ENCODE measurements at places on chromosomes 13 and 19.
A peak's percentile ranks its signal among the peaks of the same experiment; 100 is the strongest.

DNA sequence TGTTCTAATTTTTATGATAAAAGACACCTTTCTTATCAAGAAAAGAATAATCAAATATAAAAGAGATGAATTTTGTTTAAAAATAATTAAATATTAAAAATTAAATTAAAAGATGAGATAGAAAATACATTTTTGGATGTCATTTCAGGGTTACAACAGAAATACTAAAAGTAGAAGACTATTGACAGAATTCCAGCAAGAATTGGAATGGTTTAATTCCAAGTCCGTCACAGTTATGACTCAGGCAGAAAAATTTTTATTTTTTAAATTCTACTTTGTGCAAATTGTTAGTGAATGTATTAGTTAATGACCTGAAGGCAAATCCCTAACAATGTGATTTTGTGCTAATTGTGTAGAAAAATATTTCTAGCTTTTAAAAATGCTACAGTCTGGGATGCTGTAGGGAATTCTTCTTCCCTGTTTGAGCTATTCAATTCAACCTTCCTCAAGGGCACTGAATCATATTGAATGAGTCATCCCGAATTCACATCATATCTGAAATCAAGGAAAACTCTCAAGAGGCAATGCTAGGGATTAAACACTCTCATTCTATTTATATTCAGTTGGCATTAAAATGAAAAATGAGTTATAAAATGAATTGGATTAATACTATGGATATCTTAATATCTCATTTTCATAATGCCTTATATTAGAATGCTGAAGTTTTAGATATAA lies 633.5 kb upstream of the ATXN8OS start:
- peak; percentile 32 for DNase-seq

DNA sequence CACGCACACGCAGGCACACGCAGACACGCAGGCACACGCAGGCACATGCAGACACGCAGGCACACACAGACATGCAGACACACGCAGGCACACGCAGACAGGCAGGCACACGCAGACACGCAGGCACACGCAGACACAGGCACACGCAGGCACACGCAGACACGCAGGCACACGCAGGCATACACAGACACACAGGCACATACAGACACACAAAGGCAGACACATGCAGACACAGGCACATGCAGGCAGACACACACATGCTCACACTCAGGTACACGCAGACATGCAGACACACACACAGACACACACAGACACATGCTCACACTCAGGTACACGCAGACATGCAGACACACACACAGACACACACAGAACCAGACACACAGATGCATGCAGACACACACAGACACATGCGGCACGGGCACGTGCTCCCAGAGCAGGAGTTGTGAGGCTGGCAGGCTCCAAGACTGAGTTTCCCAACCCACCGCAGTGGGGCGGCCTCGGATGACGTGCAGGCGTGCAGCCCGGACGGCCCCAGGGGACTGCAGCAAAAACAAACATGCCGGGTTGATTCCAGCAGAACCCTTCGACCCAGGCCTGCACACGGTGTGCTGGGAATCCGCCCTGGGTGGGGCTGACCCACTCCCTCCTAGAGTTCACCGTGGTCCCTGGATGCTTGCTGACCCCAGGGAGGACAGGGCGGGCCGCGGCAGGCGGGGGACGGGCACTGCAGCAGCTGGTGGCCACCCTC lies 100.0 kb downstream of the GADD45B start:
- no peak for DNase-seq

GRCh38 chr13:45511310-45512097 lies 46.8 kb downstream of the COG3 start:
- DNase-seq, result peak; percentile 52

- no peak for DNase-seq
Observed at GRCh38 chr19:4120559-4121272, 3.2 kb downstream of the MAP2K2 start.

DNA sequence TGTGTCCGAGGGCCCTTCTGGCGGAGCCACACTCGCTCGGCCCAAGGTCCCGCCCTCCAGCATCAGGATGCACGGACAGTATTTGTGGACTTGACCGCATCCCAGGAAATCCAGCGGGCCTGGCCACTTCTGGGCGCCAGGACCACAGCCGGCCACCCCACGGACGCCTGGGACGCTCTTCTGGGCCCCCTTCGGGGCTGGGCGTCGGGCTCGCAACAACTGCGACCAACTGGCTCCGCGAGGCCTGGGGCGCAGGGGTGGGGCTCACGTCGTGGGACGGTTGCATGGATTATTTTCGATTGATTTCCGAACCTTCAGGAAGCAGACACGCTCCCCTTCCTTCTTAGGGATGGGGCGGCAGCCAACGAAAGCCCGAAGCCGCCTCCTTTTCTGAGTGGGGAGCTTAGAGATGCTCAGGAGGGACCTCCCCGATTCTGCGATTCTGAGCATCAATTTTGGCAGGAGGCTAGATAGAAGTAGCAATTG lies 521 bp upstream of the NUP58 start:
- no peak for DNase-seq

- peak; percentile 86 for DNase-seq
Observed at GRCh38 chr19:37997911-37998344, 90.9 kb downstream of the SIPA1L3 start.
